ENCODE measurements at places on chromosomes 11 and 22. TPM values are rescaled to one million over a fixed set of nuclear protein-coding genes. Genes with fewer than 3 reads are reported as not detected.

- H3K4me3 ChIP-seq: no peak overlapping the region
- peaks cover 3% of the 10 kb centered on the region for H3K27me3 ChIP-seq
- peaks cover 66% of the 10 kb centered on the region for H3K4me1 ChIP-seq
Measured at GRCh38 chr11:20113149-20113438, 47.2 kb downstream of the DBX1 start.

DNA sequence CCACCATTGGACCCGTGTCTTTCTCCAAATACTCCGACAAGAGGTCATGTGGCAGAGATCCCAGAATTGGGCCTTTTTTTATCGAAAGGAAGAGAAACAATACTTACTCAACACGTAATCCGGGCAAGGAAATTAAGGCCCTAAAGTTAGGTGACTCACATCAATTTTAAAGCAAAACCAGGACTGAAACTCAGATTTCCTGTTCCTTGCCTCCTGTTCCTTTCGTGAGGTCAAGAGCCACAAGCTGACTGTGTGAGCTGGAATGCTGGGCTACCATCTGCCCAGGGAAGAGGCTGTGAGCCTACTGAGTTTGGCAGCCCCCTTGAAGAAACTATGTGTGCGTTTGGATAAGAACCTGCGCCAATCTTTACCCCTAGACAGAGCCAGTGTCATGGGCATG, 27.1 kb upstream of the MRGPRX2 start:
- H3K27me3 ChIP-seq: peaks cover 3% of the 10 kb centered on the region
- peak overlapping the region; percentile 85 for H3K27ac ChIP-seq
- peak overlapping the region; percentile 34 for H3K4me3 ChIP-seq
- peaks cover 71% of the 10 kb centered on the region for H3K4me1 ChIP-seq

GRCh38 chr11:37533830-37534229, 935.8 kb upstream of the RAG2 start:
- no peak overlapping the region for H3K4me3 ChIP-seq
- no peak for DNase-seq
- no peak overlapping the region for H3K27ac ChIP-seq
- H3K27me3 ChIP-seq: peaks cover 3% of the 10 kb centered on the region
- H3K4me1 ChIP-seq: no peaks in the 10 kb centered on the region
- H3K36me3 ChIP-seq: no peaks in the 10 kb centered on the region

DNA sequence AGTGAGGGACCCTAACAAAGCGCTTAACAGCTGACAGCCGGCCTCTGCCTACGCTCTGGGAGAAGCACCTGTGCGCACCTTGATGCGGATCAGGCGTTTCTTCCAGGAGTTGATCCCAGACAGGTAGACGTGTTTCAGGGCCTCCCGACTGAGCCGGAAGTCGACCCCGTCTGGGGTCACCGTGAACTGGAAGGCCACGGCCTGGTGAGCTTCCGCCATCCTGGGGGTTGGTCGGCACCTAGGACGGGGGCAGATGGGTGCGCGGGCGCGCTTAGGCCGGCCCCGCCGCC, 585 bp downstream of the CPT1B start:
- H3K36me3 ChIP-seq: no peaks in the 10 kb centered on the region
- peaks cover 8% of the 10 kb centered on the region for H3K4me1 ChIP-seq
- peaks cover 15% of the 10 kb centered on the region for H3K27me3 ChIP-seq
- H3K27ac ChIP-seq: no peak overlapping the region
- no peak overlapping the region for H3K4me3 ChIP-seq
- no peak for DNase-seq

GRCh38 chr11:64003807-64004589, 17.8 kb downstream of the OTUB1 start:
- no peak overlapping the region for H3K4me3 ChIP-seq
- no peak overlapping the region for H3K27ac ChIP-seq
- H3K27me3 ChIP-seq: peaks cover 12% of the 10 kb centered on the region
- H3K36me3 ChIP-seq: no peaks in the 10 kb centered on the region
- no peak for DNase-seq

- DNase-seq: no peak
- no peak overlapping the region for H3K4me3 ChIP-seq
- H3K36me3 ChIP-seq: no peaks in the 10 kb centered on the region
- H3K27me3 ChIP-seq: peaks cover 24% of the 10 kb centered on the region
- no peaks in the 10 kb centered on the region for H3K4me1 ChIP-seq
Measured at GRCh38 chr11:77449060-77449521, 24.8 kb downstream of the PAK1 start.

- no peaks in the 10 kb centered on the region for H3K36me3 ChIP-seq
- no peaks in the 10 kb centered on the region for H3K27me3 ChIP-seq
- no peaks in the 10 kb centered on the region for H3K4me1 ChIP-seq
- H3K27ac ChIP-seq: no peak overlapping the region
- peak; percentile 4 for DNase-seq
Measured at GRCh38 chr11:36953976-36954375, 355.9 kb upstream of the RAG2 start.

- H3K4me1 ChIP-seq: no peaks in the 10 kb centered on the region
- H3K4me3 ChIP-seq: no peak overlapping the region
- no peak overlapping the region for H3K27ac ChIP-seq
- no peak for DNase-seq
- peaks cover 29% of the 10 kb centered on the region for H3K27me3 ChIP-seq
- no peaks in the 10 kb centered on the region for H3K36me3 ChIP-seq
Measured at GRCh38 chr22:20638507-20638870, 131.1 kb downstream of the MED15 start.

DNA sequence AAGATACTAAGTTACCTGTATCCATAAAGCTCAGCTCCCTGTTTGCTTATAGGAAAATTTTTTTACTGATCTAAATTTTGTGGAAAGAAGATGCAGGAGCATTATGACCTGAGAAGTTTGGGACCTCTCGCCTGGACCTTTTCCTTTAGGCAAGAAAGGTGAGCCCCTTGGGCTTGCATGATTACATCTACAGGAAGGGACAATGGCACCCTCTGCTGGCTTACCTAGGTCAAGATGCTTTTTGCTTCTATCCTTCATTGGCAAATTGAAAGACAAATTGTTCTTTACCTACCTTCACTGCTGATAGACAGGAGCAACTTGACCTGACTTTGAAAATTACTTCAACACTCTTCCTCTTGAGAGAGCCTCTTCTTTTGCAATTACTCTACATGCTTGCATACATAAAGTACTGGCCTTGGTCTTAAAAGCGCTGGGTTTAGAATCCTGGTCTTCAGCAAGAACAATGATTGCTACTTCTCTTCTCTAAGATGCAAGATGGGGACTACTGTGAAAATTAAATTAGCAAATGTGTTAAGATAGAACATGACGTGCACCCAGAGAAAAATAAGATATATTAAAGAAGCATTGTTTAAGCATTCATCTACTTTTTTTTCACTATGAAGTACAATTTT, 147.2 kb downstream of the TRPC6 start:
- no peaks in the 10 kb centered on the region for H3K27me3 ChIP-seq
- no peak for DNase-seq
- no peaks in the 10 kb centered on the region for H3K36me3 ChIP-seq
- no peak overlapping the region for H3K27ac ChIP-seq
- H3K4me3 ChIP-seq: no peak overlapping the region

GRCh38 chr11:111419181-111419580, 40.1 kb upstream of the POU2AF1 start:
- H3K27ac ChIP-seq: no peak overlapping the region
- H3K36me3 ChIP-seq: no peaks in the 10 kb centered on the region
- peaks cover 48% of the 10 kb centered on the region for H3K27me3 ChIP-seq
- H3K4me3 ChIP-seq: no peak overlapping the region

GRCh38 chr22:26631282-26631681, 9.5 kb downstream of the CRYBA4 start:
- no peak for DNase-seq
- peaks cover 13% of the 10 kb centered on the region for H3K27me3 ChIP-seq
- no peaks in the 10 kb centered on the region for H3K36me3 ChIP-seq

DNA sequence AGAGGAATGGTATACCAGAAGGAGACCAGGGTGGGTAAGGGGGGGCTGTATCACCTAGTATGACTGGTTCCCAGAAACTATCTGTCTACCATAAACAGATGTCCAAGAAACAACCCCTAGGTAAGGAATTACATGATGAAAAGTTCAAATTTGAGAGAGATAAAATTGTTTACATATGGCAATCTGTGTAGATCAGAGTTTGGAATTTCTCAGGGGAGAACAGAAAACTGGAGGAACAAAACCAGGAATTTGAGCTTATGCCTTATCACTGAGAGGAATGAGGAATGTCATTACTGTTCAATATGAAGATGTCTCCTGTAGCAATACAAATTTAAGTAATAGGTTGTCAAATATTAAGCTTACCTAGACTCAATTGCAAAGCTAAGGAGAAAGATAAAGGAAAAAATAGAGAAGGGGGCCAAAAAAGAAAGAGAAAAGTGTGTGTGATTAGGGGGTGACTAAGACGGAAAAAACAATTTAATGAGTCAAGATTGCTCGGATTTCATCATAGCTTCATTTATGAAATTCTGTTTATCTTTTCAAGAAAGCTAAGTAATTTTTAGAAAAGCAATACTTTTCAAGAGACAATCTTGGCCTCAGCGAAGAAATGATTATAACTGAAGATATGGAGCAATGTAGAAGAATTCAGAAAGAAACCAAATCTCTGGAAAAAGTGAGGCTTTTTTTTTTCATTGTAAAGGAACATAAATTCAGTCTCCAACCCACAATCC, 117.8 kb downstream of the APOL5 start:
- peak; percentile 3 for DNase-seq
- H3K27ac ChIP-seq: peak overlapping the region; percentile 92
- peaks cover 58% of the 10 kb centered on the region for H3K4me1 ChIP-seq
- peaks cover 12% of the 10 kb centered on the region for H3K36me3 ChIP-seq
- peaks cover 2% of the 10 kb centered on the region for H3K27me3 ChIP-seq

GRCh38 chr11:104837969-104838639, 60.2 kb downstream of the CASP12 start:
- no peaks in the 10 kb centered on the region for H3K27me3 ChIP-seq
- H3K27ac ChIP-seq: no peak overlapping the region
- H3K36me3 ChIP-seq: peaks cover 16% of the 10 kb centered on the region
- H3K4me1 ChIP-seq: no peaks in the 10 kb centered on the region

GRCh38 chr11:119014209-119014924, 3.8 kb downstream of the RPS25 start:
- peak overlapping the region; percentile 43 for H3K27ac ChIP-seq
- DNase-seq: no peak
- peaks cover 3% of the 10 kb centered on the region for H3K27me3 ChIP-seq
- peaks cover 20% of the 10 kb centered on the region for H3K4me1 ChIP-seq
- H3K4me3 ChIP-seq: no peak overlapping the region

DNA sequence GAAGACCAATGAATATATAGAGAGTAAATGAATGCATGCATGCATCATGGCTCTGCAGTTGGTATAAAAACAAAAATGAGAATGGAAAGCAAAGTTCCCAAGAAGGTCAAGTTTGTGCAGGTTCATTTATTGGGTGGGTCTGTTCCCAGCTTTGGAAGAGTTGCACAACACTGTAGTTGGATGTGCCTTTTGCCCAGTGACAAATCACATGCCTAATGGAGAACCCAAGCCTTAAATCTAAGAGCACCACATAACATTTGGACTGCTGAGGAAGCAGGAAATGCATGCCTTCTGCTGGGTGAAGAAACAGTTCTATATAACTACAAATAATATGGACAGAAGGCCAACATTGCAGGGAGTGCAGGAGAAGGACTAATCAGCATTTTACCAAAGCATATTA, 30.6 kb downstream of the PRCP start:
- no peak overlapping the region for H3K27ac ChIP-seq
- H3K36me3 ChIP-seq: no peaks in the 10 kb centered on the region
- H3K4me3 ChIP-seq: no peak overlapping the region
- DNase-seq: no peak
- H3K4me1 ChIP-seq: peaks cover 47% of the 10 kb centered on the region
- no peaks in the 10 kb centered on the region for H3K27me3 ChIP-seq

DNA sequence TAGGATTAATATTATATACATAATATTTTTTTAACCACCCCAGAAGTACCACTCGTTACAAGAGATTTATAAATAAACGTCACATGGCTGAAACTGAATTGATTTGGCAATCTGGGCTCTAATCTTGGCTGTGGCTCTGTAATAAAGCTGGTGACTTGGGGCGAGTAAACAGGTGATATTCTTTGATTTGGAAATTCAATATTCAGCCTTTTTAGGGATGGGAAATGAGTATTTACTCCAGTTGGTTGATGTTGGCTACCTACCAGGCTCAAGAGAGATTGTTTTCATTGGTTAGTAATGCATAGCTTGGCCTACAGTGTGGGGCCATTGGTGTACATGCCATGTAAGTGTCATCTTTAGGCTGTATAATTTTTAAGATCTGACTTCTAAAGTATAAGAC, 117.7 kb upstream of the SORL1-AS1 start:
- no peaks in the 10 kb centered on the region for H3K4me1 ChIP-seq
- H3K36me3 ChIP-seq: no peaks in the 10 kb centered on the region

DNA sequence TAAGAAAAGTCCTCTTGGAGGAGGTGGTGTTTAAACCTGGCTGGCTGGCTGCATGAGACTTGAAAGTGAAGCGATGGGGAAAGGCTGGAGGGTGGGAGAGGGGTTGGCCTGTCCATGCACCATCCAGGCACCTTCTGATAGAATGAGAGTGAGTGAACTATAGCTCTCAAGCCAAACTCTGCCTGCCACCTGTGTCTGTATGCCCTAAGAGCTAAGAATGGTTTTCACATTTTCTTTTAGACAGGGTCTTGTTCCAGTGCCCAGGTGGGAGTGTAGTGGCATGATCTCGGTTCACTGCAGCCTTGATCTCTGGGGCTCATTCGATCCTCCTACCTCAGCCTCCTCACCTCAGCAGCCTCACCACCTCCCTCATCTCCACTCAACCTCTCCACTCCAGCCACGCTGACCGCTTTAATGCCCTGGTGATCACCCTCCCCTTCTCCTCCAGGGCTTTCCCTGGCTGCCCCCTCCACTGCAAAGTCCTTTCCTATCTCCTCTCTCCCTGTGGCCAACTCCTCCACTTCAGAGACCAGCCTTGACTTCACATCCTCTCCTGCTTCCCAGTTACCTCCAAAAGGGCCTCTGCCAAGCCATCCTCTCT, 38.3 kb upstream of the DKK3 start:
- peaks cover under 1% of the 10 kb centered on the region for H3K36me3 ChIP-seq
- DNase-seq: no peak
- H3K4me3 ChIP-seq: no peak overlapping the region
- peak overlapping the region; percentile 95 for H3K27ac ChIP-seq

- DNase-seq: peak; percentile 11
- no peak overlapping the region for H3K4me3 ChIP-seq
- H3K27ac ChIP-seq: no peak overlapping the region
- H3K4me1 ChIP-seq: peaks cover 15% of the 10 kb centered on the region
Measured at GRCh38 chr22:22086501-22087158, 104.0 kb upstream of the TOP3B start.

- H3K27ac ChIP-seq: no peak overlapping the region
- peaks cover 44% of the 10 kb centered on the region for H3K27me3 ChIP-seq
- DNase-seq: no peak
- no peak overlapping the region for H3K4me3 ChIP-seq
- H3K4me1 ChIP-seq: peaks cover 9% of the 10 kb centered on the region
Measured at GRCh38 chr11:8258289-8258688, 5.4 kb downstream of the LMO1 start.

- no peak overlapping the region for H3K27ac ChIP-seq
- peak; percentile 45 for DNase-seq
- no peaks in the 10 kb centered on the region for H3K36me3 ChIP-seq
- peaks cover 8% of the 10 kb centered on the region for H3K27me3 ChIP-seq
- H3K4me1 ChIP-seq: no peaks in the 10 kb centered on the region
Measured at GRCh38 chr11:2156416-2157182, 4.4 kb downstream of the INS start.

The VSIG2 gene
- not detected for total RNA-seq

The GCAT gene
- 33.7 TPM for total RNA-seq

The CDKN1C gene
- 0.18 TPM for total RNA-seq

The CARD18 gene
- total RNA-seq: not detected

The ABCG4 gene
- 0.46 TPM for total RNA-seq

The PCSK7 gene
- 74.5 TPM for total RNA-seq

The F2 gene
- not detected for total RNA-seq

The TENM4 gene
- 42.2 TPM for total RNA-seq

The RBM4B gene
- 21.8 TPM for total RNA-seq

The CTNND1 gene
- 143 TPM for total RNA-seq

The UBQLN3 gene
- total RNA-seq: not detected

The ACO2 gene
- total RNA-seq: 77.3 TPM

The MISFA gene
- 2.2 TPM for total RNA-seq

The CYP2D6 gene
- 0.17 TPM for total RNA-seq

The CDC42EP1 gene
- 112 TPM for total RNA-seq

The ARHGAP8 gene
- not detected for total RNA-seq

The POU2AF3 gene
- not detected for total RNA-seq

Measured in HFFc6 (cell line).